ENCODE measurements at places on chromosomes 5 and 9.

DNA sequence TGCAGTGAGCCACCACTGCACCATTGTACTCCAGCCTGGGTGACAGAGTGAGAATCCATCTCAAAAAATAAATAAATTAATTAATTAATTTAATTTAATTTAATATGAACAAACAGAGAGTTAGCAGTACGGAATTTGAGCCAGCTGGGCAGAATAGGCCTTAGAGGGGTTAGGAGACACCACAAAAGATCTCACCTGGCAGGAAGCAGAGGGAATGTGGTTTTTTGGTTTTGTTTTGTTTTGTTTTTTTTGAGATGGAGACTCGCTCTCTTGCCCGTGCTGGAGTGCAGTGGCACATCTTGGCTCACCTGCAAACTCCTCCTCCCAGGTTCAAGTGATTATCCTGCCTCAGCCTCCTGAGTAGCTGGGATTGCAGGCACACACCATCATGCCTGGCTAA, 31.8 kb upstream of the PWWP2A start:
- no peak for DNase-seq

- no peak for DNase-seq
Observed at GRCh38 chr5:13785781-13786415, 158.6 kb downstream of the DNAH5 start.

GRCh38 chr5:172910828-172911627, 48.2 kb upstream of the RPL26L1 start:
- DNase-seq, result no peak

DNA sequence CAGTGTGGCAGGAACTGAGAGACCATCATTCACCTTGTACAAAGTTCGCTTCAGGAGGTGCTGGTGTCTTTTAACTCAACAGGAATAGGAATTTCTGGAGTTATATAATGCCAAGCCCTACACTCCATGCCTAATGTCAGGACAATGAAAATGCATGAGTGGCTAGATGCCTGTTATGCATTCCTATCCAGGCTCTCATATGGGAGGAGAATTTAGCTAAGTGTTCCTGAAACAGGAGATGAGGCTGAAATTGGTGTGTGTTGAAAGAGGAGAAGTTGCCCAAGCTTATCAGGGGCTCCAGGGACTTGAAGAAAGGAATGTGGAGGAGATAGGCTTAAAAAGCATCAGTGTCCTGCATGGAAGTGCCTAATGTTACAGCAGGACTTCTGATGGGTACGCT, 26.8 kb upstream of the PRUNE2 start:
- DNase-seq, result no peak

DNA sequence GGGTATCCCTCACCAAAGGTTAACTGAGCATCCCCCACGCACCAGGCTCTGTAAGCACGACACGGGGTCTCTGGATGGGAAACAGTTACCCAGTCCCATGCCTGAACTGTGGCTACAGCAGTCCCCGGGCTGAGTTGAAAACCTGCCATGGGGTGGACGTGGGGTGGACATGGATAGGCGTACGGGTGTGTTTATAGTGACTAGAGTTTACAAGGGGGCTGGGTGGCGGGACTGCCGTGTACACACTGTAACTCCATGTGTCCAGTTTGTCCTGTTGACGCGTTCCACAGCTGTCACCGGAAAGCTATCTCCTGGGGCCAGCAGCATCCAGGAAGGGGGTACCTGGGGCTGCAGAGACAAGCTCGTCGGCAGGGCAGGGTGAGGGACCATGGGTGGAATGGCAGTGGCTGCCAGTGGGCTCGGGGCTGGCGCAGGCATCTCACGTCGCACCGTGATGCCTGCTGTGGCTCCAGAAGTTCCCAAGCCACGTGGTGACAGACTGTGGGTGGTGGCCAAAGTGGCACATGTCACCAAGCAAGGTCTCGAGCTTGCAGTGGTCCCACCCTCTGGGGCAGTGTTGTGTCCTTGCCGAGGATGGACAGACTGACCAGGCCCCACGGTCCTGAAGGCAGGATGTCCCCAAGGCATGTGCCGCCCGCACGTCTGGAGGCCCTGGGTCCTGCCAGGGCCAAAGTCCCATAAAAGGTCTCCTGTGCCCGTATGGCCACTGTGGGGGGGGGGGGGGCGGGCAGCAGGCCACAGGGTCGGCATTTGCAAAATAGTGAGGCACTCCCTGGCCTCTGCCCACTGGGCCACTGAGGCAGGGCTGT, 29.3 kb upstream of the RNF130 start:
- DNase-seq, result no peak

GRCh38 chr9:81599837-81600236, 89.5 kb downstream of the TLE1 start:
- no peak for DNase-seq

DNA sequence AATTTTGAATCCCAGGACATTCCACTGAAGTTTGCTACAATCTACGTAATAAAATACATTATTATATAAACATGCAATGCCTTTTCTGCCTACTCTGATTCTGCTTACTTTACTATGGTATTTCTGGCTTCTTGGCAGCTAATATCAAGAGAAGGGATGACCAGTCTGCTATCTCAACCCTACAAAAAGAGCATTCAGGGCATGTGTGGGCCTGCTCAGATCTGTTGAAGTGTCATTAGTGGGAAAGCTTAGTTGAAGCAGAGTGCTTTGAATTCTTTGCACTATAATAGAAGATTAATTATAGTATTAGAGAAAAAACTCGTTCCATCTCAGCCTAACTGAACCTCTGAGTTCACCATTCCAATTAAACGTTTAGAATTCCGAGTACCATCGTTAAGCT, 339.5 kb upstream of the ISL1 start:
- DNase-seq, result no peak

DNA sequence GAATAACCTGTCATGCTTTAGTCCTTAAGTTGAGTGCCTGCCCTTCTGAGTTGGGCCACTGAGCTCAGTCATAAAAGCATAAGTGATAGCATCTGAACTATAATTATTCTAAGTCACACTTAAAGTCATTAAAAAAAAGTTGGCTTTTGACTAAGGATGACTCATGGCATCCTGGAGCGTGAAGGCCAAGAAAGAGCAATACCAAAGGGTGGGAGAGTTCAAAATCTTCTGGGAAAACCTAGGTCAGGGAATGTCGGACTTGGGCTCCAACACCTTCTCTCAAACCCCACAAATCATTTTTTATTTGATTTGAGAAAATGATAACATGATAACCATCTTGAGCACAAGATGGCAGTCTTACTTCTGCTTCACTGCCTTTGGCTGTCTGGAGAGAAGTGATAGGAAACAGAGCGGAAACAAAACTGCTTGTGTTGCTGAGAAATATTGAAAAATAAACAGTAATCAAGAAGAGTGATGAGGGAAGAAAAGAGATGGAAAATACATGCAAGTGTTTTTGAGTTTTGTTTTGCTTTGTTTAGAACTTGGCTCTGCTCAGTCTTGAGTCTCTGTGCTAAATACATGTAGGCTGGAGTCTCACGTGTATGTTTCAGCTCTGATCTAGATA, 16.9 kb upstream of the NTRK2 start:
- DNase-seq, result no peak

- no peak for DNase-seq
Observed at GRCh38 chr5:97297063-97297703, 114.1 kb upstream of the RIOK2 start.

DNA sequence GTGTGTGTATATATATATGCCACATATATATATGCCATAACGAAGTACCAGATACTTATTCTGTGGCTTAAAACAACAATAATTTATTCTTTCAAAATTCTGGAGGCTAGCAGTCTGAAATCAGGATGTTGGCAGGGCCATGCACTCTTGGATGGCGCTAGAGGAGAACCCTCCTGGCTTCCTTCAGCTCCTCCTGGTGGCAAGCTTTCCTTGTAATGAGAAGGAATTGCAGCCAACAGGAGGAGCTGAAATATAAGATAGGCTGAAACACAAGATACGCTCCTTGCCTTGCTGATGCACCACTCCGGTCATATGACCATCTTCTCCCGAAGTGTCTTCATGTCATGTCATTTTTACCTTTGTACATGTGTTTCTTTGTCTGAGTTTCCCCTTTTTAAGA, 368.1 kb upstream of the CTNND2 start:
- DNase-seq, result no peak

- DNase-seq, result no peak
Observed at GRCh38 chr9:135811801-135812200, 95.5 kb downstream of the CAMSAP1 start.

- no peak for DNase-seq
Observed at GRCh38 chr9:122922713-122923112, 8.6 kb downstream of the ZBTB26 start.

DNA sequence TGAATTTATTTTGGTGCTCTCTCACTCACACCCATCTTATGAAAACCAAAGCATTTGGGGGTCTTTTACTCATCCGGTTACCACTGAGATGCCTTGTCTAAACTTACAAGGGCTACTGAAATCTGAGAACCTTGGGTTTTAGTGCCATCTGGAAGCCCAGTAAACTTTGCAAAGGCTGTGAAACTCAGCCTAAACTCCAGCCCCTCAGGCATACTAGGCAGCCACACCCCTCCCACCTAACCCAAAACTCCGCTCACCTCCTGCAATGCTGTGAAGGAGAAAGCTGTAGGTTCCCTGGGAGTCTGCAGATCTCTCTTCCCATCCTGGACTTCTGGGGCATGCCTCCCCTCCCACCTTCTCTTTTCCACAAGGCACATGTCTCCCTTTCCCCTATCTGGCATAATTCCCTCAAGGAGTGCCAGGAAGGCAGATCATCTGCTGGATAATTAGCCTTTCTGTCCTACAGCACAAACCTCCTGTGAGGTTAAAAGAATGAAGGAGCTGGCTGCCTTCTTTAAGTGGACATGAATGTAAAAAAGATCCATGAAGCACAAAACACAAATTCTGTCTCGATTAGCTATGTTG, 71.5 kb upstream of the ANXA1 start:
- no peak for DNase-seq

DNA sequence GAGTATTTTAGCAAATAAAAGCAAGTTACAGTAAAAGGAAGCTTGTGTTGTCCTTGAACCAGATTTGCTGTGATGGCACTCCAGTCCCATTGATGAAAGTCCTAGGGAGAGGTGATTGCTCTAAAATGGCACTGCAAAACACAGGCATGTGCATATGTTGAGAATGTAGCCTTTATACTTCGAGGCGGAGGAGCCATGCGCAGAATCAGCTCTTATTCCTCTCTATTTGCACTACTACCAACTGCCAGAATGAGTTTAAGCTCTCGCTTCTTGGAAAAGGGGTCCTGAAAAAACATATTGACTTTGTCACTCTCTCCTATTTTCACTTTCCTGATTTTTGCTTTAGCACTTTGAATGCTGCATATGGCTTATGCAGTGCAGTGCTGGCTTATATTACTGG, 278.0 kb upstream of the KLF9 start:
- no peak for DNase-seq

DNA sequence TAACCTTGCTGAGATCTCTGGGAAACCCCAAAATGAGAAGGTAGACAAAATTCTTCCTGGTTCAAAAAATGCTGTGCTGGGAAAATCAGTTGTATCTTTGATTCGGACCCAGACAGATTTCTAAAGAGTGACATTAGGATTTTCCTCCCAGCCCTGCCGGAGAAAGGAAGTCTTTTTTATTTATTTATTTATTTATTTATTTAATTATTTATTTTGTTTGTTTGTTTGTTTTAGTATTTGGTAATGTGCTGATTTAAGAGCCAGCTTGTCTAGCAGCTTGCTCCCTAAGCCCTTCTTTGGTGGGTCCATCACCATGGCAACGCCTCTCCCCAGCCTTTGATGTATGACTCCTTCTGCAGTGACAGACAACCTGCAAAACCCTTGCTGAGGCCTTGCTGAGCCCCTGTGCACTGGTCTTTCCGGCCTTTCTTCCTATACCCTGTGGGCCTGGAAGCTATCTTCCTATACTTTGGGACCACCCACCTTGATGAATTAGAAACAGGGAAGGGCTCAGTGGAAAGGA, 60.6 kb upstream of the AFAP1L1 start:
- DNase-seq, result no peak

- DNase-seq, result no peak
Observed at GRCh38 chr9:124352616-124353015, 62.6 kb downstream of the PSMB7 start.

DNA sequence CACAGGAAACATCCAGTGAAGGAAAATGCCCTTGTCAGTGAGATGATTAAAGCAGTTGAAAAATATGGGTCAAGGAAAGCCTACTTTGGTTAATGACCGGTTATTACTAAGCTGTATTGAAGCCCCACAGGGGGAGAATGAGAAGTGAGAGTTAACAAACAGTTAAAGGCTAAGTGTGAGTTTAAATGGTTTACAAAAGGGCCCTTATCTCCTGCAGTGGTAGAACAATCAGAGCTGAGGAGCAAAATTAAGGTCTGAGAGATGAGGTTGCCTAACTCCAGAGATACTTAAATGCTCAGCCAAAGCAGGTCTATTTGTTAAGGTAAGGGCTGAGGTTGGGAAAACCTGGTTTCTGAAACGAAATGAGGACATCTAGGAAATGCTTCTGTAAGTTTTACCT, 75.1 kb upstream of the FER start:
- no peak for DNase-seq

DNA sequence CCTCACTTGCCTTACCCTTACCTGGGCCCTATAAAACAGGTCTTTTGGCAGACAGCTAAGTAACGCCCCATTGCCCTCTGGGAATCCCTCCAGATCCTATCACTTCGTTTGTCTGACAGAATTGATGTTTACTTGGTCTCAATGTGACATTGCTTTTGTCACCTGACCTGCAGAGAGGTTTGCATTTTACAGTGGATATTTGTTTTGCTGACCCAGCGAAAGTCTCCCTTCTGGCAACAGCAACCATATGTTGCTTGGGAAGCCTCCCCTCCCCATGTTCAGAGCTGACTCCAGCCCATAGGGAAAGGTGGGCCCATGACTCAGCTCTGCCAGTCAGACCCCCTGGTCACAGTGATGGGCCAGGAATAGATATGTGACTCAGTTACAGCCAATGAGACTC, 54.0 kb upstream of the LARP1 start:
- no peak for DNase-seq

DNA sequence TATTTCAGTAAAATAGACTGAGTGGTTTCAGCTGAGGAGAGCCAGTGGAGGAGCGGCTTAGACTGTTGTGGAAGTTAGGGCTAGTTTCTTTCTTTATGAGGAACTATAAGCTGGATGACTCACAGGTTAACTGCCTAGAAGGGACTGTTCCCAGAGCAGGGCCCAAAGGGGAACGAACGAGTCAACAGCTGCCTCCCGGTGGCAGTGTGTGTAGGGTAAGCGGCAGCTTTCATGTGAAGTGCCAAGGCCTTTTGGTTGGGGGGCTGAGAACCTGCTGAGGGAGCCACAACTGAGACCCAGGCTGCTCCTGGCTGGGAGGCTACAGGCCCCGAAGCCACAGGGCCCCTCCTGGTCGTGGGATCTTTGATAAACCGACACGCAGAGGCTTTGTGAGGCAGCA, 7.0 kb downstream of the SQSTM1 start:
- DNase-seq, result no peak
